ENCODE measurements at places on chromosomes 3 and 15. TPM values are rescaled to one million over a fixed set of nuclear protein-coding genes. Genes with fewer than 3 reads are reported as not detected.

Gene GPR149
- not detected for total RNA-seq

Gene SEMA3F
- 1.1 TPM for total RNA-seq

Gene PLSCR4
- 10.0 TPM for total RNA-seq

Gene PROK2
- total RNA-seq, result 7.5 TPM

Gene TMEM212
- total RNA-seq, result not detected

Gene DUOXA1
- under 0.01 TPM for total RNA-seq

- DNase-seq, result no peak
These were observed 79.6 kb downstream of the PPP2R3A start for GRCh38 chr3:136044980-136045745.

DNA sequence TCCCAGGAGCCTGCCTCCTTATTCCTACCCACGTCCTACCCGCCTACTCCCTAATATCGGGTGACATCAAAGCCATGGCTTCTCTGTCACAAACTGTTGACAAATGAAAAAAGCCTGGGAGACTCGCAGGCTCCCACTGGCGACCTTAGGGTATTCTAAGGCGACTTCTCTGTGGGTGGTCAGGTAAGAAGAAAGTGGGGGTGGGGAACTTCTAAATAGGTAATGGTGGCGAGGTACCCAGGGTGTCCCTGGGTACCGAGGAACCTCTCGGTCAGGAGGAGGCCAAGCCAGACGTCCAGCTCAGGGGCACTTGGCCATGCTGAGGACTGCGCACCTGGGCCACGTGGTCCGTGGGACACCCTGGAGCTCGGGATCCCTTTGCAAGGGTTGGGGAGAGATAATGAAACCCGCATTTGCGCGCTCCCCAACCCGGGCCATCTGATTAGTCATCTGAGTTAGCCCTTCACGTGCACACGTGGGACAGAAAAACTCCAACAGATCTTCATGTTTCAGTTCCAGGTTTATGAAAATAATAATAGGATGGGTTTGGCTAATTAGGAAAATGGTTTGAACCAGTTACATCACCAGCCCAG is 78.2 kb downstream of the NR2F2 start:
- DNase-seq, result no peak

DNA sequence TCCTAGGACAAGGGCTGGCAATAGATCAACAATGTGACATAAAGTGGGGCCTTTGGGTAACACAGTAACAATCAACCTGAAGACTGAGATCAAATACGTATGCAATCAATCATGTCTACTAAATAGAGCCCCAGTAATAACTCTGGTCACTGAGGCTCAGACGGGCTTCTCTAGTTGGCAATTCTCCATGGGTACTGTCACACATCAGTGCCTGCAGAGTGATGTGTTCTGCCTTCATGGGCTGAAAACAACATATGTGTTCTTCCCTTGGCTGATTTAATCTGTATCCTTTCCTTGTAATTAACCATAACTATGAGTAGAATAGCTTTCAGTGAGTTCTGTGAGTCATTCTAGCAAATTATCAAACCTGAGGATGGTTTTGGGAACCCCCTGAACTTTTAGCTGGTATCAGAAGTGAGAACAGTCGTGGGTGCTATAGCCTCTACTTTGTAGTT is 113.6 kb downstream of the TMCO5A start:
- DNase-seq, result no peak

- DNase-seq, result no peak
These were observed 175.7 kb downstream of the TNIK start for GRCh38 chr3:171284308-171285075.

GRCh38 chr3:37279236-37279635 is 104.9 kb upstream of the LRRFIP2 start:
- DNase-seq, result no peak

DNA sequence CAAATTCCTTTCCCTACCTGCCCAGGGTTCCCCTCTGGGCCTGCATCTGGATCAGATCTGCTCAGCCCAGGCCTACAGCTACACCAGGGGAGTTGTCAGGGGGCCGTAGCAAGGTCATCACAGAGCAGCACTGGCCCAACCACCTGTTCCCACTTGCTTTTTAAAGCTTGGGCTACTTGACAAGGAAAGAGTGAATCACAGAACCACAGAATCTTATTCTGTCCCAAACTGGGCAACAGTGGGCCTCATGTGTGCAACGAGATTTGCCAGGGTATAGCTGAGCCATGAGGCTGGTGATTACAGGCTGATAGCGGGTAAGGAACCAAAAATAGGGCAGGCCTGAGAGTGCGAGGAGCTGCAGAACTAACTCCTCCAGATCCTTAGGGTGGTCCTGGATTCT is 66.7 kb downstream of the MYLK start:
- DNase-seq, result no peak

DNA sequence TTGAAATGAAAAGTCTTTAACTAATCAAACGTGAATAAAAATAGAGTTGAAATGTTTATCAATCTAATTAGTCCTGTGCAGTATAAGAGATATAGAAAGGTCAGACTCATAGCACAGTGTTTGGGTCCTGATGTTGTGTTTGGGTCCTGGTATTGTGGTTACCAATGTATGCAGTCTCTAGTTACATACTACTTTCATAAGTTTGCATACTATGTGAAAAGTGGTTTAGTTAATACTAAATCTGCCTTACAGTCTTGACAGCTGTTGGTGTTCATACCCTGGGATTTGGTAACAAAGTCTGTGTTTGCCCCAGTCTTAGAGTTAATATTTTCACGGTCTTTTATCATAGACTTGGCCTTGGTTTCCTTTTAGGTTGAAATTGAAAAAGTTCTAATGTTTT is 41.7 kb downstream of the KIF15 start:
- no peak for DNase-seq

- DNase-seq, result no peak
These were observed 70.9 kb downstream of the CGGBP1 start for GRCh38 chr3:87987952-87988351.

DNA sequence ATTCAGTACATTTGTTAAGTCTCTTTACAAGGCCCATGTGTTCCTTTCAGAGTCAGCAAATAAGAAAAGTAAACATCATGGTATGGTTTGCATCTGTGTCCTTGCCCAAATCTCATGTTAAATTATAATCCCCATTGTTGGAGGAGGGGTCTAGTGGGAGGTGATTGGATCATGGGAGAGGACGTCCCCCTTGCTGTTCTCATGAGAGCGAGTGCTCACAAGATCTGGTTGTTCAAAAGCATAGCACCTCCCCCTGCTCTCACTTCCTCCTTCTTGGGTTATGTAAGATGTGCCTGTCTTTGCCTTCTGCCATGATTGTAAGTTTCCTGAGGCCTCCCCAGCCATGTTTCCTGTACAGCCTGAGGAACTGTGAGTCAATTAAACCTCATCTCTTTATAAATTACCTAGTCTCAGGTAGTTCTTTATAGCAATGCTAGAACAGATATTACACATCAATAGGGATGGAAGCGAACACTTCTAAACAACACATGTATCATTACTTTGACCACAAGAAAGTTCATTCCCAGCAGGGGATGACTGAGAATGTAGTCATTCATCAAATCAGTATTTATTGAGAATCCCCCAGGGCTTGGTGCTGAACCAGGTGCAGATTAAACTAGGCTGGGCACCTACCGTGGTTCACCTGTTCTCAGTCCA is 4.1 kb downstream of the EFCAB12 start:
- peak; percentile 35 for DNase-seq

- DNase-seq, result no peak
These were observed 148.9 kb upstream of the IQSEC1 start for GRCh38 chr3:13222131-13222530.

- no peak for DNase-seq
These were observed 31.5 kb upstream of the PRSS50 start for GRCh38 chr3:46749129-46749528.
